ENCODE measurements at places on chromosomes 2 and 18.

DNA sequence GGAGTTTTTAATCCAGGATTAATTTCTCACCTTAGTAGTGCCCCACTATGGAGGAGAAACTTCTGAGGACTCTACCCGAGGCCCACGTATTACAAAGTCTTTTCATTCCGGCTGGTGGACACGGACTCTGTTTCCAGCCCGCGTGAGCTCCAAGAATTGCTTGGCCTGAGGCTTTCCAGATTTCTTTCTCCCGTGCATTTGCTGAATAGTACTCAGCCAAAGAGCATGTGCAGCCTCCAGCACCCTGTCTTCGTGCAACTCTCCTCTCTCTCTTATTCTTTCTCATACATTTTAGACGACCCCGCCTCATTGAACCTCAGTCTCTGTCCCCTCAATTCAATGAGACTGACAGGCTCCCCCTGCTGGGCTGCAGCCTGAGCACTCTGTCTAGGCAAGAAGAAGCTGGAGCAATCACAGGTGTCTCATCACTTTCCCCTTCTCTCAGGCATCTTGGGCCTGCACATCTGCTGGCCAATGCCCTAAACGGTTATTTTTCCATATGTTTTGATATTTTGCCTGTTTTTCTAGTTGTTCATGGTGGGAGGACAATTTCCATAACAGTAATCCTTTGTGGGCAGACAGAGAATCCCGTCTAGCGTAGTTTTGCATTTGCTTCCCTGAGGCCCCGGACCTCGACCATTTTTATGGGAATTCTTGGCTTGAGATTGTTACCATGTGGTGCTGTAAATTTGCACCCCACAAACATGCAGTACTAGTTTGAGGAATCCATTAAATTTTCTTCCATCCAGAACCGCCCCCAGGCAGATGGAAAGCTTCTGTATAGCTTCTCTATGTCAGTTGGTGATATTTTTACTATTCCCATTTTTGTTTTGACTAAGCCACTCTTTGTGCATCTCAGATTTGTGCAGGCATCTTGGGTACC lies 50.1 kb upstream of the LPIN2 start:
- peak; percentile 22 for DNase-seq

GRCh38 chr2:20423847-20424246 lies 23.0 kb upstream of the RHOB start:
- no peak for DNase-seq

DNA sequence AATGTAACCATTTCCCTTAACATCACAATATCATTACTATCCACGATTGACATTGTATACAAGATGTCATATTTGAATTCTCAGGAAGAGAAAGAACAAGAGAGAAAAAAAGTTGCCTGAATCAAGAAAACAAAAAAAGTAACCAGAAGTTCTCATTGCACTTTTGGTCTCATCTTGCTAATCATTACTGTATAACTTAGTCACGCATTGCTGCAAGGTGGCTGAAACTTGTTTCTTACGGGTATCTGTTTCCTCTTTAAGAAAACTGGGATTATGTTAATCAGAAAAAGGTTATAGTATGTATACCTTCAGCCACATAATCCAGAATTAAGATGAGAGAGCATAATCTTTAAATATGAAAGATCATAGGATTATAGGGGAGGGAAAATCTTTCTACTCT lies 639.7 kb upstream of the SYT4 start:
- DNase-seq = no peak

DNA sequence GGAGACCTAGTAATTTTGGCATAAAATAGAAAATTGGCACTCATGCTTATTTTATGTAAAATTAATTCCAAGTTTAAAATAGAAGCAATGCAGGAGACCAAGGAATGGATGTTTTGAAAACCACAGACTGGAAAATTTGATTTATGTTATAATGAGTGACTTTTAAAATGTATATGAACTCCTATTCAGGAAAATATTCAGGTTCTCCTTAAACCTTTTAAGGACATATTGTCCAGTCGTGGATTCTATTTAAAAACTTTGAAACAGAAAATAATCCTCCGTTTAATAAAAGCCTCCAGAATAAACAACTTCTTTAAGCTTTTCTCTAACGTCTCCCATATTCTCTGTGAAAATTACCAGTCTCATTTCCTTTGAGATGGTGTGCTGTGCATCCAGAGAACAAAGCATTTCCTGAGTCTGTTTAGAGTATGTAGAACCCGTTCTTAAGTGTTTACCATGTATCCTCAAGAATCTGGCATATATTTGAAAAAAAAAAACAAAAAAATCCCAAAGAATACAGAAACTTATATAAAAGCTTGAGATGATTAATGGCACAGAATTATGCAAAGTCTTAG lies 8.6 kb upstream of the YES1 start:
- DNase-seq = no peak

- DNase-seq = no peak
These were observed 102.0 kb downstream of the RIT2 start for GRCh38 chr18:43013486-43013885.

All from RWPE1 (cell line).